ENCODE measurements at places on chromosomes 13 and 19. TPM values are rescaled to one million over a fixed set of nuclear protein-coding genes. Genes with fewer than 3 reads are reported as not detected.

ALKBH7 gene
- 37.3 TPM for total RNA-seq

FLT1 gene
- total RNA-seq: 0.02 TPM

TTYH1 gene
- total RNA-seq: 0.16 TPM

IQCN gene
- 0.58 TPM for total RNA-seq

KLF16 gene
- 19.6 TPM for total RNA-seq

DAND5 gene
- not detected for total RNA-seq

GRIK5 gene
- 0.48 TPM for total RNA-seq

GAPDHS gene
- total RNA-seq: not detected

CD22 gene
- 1.2 TPM for total RNA-seq

MRPS12 gene
- 307 TPM for total RNA-seq

PNMA8A gene
- total RNA-seq: 11.6 TPM

LILRB1 gene
- total RNA-seq: not detected

AP1M2 gene
- 29.1 TPM for total RNA-seq

FAAP24 gene
- total RNA-seq: 14.2 TPM

GZMM gene
- 0.45 TPM for total RNA-seq

MCF2L gene
- total RNA-seq: 0.45 TPM

PRRG2 gene
- total RNA-seq: 1.3 TPM

WIZ gene
- total RNA-seq: 22.5 TPM
